ENCODE measurements at places on chromosomes 16 and 17. TPM values are rescaled to one million over a fixed set of nuclear protein-coding genes. Genes with fewer than 3 reads are reported as not detected.

TMEM114 gene
- not detected for polyA plus RNA-seq

PRR11 gene
- polyA plus RNA-seq = 1.1 TPM

SLC5A11 gene
- polyA plus RNA-seq = 0.15 TPM

APOH gene
- 7,307 TPM for polyA plus RNA-seq

GRCh38 chr16:30641378-30641982 is 9.3 kb upstream of the PRR14 start:
- DNase-seq = no peak

DNA sequence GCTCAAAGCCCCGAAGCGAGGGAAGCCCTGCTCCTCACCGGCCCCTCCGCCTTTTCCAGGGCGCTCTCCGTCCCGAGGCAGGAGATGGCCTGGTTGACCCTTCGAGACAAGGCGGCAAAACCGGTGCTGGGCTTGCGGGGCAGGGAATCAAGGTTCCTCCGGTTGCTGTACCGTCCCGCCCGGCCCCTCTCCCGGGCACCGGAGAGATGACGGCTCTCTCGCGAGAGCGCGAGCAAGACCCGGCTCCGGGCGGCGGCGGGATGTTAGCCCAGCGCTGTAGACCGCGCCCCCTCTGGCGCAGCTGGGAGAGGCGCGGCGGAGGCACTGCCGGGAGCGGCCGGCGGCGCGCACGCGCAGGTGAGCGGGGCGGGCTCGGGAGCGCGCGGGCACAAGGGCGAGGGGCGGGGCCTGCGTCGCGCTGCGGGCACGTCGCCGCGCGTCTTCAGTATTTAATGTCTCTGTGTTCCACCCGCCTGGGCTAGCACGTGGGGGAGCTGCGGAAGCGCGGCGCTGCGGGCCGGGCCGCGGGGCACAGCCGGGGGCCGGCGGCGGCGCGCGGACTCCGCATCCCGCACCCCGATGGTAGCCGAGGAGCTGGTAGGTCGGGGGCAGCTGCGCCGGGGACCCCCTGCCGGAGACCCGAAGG is at the start of gene AKAP1:
AKAP1 (plus strand) TSS at position 445 of the 646 bp plus-strand sequence. CDS start 20,219 bp downstream, outside the sequence.
- peak; percentile 92 for DNase-seq

- no peak for DNase-seq
Observed at GRCh38 chr16:80971819-80972218, 34.9 kb downstream of the CMC2 start.
